EL (cell line): ENCODE measurements at places on chromosomes 11 and 22.

GRCh38 chr22:35889071-35889470, 139.6 kb downstream of the RBFOX2 start:
- no peak for DNase-seq

GRCh38 chr22:24146194-24146616, 35.1 kb upstream of the SUSD2 start:
- DNase-seq = peak; percentile 51

DNA sequence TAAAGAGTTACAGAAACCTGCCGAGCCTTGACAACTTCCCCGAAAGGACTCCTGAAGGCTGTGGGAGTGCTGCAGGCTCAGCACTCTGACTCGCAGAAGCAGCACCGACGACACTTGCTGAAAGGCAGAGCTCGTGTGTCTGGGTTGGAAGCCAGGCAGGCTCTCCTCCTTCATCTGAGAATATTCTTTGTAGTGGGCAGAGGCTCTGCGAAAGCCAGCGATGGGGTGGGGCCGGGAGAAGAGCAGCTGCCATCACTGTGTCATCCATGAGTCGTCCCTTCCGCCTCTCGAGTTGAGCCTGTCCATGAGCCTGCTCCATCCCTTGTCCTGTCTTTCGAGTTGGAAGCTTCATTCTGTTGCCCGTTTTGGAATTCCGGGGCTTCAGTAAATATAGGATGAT, 11.9 kb downstream of the GLB1L2 start:
- DNase-seq = no peak

- no peak for DNase-seq
Measured at GRCh38 chr22:29251265-29251664, 16.5 kb downstream of the RHBDD3 start.

GRCh38 chr11:85249482-85249881, 377.7 kb downstream of the DLG2 start:
- no peak for DNase-seq

DNA sequence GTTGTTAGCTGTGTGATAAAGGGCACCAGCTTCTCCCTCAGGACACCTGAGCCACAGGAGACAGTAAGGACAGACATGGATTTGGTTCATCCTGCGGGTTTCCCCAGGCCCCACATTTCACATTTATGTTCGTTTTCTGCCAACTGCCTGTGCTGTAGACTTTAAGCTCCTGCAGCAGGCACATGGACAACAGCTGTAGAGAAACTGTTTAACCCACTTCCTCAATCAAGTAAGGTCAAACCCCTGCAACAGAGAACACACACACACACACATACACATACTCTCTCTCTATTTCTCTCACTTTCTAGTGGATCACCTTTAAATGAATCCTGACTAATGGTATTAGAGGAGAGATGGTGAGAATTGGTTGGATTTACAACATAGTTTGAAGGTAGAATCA, 90.7 kb downstream of the C11orf87 start:
- DNase-seq = no peak
